ENCODE measurements at places on chromosomes 11 and 22.

DNA sequence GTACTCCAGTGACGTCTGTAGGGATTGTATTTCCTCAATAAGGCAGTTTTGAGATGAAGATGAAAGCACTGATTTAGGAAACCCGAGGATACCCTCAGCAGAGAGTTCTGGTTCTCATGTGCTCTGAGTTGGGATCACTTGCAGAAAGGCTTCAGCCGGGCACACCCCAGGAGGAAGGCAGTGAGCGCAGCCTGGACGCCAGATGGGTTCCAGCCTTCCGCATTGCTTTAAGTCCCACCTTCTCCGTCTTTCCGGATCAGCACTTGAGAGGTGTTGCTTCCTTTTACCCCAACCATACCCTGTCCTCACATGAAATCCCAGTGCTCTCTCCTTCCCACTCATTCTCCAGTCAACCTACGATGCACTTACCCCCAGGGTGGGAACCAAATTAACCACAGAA lies 239.5 kb upstream of the CADM1 start:
- no peak for DNase-seq

- DNase-seq = no peak
These were observed 12.6 kb downstream of the SOX10 start for GRCh38 chr22:37971475-37972434.

- DNase-seq = no peak
These were observed 45.4 kb upstream of the CALCB start for GRCh38 chr11:15027956-15028355.

DNA sequence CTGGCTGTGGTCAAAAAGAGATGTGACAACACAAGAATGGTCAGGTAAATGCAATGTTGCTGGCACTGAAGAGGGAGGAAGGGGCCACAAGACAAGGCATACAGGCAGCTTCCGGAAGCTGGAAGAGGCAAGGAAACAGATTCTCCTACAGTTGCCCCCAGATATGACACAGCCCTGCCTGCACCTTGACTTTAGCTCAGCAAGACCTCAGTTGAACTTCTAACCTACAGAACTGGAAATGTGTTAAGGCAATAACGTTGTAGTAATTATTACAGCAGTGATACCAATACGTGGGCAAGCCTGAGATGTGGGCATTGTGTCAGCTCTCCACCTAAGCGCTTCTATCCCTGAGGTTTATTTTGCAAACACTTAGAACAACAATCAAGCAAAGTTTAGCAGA lies 4.2 kb upstream of the KIAA0930 start:
- no peak for DNase-seq

- no peak for DNase-seq
These were observed 17.5 kb downstream of the TMPRSS13 start for GRCh38 chr11:117911694-117912093.

DNA sequence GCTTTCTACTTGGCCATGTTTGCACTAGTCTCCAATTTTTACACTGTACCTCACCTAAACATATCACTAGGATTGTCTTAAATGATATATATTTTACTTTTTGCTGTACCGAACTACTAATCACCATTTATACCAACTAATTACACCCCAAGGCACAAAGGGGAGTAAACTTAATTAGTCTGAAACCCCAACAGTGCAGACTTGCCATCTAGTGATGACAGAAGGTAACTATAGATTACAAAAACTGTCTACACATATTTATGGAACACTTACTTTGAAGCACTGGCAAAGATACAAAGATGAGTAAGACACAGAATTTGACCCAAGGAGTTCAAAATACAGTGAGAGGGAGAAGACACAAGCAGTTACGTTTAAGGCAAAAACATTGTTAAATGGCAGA lies 139.7 kb downstream of the CNTN5 start:
- no peak for DNase-seq

GRCh38 chr22:29700206-29700899 lies 19.4 kb upstream of the CABP7 start:
- DNase-seq = no peak

DNA sequence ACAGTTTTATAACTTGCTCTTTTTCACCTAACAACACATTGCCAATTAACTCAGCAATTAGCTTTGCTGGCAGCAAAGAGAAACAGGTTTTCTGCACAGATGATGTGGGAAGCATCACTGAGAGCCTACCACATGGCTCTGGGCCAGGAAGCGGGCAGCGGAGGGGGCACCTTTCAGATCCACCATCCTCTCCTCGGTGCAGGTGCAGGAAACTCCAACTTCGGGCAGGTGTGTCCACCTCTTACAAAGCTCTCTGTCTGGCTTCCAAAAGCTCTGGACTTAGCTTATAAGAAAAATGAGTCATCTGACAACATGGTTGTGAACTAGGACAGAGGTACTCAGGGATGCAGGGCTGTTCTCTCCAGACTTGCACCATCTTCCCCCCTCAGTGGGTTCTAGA lies 77.0 kb downstream of the RPS6KA4 start:
- no peak for DNase-seq

DNA sequence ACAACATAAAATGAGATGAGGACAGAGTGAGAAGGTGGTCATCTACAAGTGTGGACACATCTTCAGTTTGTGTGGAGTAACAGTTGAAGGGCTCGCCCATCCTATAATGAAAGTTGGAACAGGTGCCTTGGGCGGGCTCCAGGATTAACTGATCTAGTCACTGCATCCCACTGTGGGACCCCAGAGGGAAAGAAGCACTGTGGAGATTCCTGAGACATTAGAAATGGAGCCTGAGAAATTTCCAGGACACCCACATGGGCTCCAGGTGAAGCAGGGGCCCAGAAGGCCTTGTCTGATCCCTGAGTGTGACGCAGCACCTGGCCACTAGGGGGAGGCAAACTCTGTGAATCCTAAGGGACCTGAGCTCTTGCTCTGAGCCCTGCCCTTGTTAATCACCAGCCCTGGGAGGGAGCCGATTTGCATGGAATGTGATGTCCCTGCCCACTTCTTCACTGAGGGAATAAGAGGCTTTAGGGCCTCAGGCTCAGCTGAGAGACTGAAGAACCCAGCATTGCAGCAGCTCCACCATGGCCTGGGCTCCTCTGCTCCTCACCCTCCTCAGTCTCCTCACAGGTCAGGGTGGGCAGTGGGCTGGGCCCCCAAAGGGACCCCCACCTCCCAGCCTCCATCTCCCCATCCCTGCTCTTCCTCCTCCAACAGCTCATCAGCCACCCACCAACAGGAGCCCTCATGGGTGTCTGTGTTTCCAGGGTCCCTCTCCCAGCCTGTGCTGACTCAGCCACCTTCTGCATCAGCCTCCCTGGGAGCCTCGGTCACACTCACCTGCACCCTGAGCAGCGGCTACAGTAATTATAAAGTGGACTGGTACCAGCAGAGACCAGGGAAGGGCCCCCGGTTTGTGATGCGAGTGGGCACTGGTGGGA lies 98.4 kb downstream of the VPREB1 start:
- DNase-seq = peak; percentile 5

DNA sequence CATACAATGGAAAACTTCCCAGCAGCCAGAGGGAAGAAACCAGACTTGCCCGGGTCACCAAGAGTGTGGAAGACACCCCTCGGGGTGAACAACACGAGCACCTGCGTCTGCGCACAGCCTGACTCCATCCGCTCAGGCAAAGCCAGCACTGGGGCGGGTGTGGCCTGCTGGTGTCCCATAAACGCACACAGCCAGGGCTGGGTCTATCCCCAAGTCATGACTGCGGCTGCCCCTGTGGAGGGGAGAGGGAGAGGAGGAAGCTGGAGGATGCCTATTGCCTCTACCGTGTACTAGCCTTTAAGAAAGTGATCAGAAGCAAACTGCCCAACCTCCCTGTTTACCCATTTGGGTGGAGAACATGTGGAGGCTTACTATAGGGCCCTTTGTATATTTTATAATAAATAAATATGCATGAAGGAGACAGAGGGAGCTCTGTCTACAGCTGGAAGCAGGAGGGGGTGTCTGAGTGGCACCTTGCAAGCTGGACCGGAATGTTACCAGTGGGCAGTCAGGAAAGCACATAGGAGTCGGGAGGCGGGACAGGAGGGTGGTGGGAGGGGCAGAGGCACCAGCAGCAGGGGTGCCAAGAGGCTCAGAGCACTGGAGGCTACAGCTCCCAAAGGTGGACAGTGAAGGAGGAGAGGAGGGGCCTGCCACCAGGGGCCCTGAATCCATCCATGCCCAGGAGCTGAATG lies 79.6 kb downstream of the PHF21B start:
- DNase-seq = no peak

- no peak for DNase-seq
These were observed 7.1 kb downstream of the TPCN2 start for GRCh38 chr11:69055598-69056516.

DNA sequence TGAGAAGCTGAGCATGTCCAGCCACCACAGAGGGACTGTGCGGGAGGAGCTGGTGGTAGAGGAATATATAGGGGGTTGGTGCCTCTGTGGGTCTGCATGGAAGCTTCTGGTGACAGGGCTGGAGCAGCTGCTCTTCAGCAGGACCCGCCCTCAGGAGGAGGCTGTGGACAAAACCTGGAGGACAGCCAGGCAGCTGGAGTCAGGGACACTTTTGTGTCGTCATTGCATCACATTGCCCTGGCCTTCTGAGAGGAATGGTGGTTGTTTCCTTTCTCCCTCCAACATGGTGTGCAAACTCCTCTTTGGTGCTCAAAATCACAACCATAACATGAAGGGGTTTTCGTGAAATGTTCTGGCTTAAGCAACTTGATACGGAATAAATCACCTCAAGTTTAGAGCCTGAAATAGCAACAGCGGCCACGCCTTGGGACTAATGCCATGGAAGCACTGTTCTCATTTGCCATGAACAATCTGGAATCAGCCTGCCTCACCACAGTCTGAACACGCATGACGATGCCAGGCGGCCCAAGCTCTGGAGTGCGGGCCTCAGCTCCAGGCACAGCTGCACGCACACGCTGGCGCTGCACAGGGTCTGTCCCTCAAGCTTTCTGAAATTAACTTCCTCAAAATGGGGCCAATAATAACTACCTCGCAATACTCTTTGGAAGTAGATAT lies 17.1 kb upstream of the CSRP3 start:
- DNase-seq = no peak

DNA sequence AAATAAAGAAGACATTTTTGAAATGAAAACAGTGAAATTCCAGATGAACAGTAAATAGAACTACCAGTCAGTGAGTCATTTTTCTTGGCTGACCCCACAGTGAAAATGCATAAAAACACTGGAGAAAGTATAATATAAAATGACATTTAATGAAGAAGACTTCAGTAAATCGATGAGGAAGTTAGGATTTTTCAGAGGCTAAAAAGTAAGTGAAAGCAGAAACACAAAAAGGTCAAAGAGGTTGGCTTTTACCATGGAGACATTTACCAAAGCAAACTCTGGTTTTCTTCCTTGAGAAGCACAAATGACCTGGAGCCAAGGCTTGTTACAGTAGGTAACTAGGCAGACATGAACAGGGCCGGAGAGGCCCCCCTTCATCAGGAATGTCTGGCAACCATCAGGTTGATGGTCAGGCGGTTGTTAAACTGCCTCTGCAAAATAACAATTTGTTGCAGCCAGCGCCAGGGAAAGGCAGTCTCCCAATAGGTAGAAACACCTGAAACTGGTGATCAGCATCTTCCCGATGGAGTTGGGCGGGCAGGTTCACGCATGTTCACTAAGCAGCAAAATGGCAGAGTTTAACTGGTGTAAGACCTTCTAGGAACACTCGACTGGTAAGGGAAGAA lies 16.7 kb upstream of the TMEM123 start:
- no peak for DNase-seq

DNA sequence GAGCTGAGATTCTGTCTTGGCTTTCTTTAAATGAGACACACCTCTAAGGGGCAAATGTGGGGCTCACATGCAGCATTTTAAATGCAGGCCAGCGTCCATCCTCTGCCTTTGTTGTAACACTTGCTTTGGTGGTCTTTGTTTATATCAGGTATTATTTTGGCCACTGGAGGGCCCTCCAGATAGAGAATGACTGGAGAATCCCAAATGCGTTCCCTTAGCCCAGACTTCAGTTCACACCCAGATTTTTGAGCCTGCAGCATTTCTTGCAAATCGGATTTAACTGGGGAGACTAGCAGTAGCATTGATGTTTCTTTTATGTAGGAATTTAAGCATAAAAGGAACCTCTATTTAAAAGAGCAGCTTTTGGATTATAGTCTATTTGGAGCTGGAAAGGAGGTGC lies 200.2 kb upstream of the SORL1-AS1 start:
- no peak for DNase-seq

DNA sequence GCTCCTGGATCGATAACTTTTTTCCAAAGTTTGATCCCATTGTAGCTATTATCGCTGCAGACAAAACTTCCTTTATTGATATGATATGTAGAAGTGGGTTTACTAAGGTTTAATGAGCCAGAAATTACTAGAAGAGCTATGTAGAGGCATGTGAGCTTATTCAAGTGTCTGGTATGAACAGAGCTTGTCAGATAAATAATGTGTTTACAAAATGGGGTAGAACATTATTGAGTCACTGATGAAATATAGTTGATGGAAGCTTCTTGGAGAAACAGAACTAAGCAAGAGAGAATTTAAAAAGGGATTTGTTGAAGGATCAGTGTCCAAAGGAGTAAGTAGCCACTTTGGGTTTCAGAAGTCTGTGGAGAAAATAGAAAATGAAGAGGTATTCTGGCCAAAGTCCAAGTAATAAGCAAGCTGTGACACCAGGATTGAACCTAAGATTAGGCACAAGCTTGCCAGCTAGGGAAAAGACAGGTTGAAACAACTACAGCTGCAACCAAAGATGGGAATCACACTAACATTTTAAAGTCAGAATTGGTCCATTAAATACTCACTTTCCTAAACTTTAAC lies 104.3 kb downstream of the MAML2 start:
- no peak for DNase-seq

DNA sequence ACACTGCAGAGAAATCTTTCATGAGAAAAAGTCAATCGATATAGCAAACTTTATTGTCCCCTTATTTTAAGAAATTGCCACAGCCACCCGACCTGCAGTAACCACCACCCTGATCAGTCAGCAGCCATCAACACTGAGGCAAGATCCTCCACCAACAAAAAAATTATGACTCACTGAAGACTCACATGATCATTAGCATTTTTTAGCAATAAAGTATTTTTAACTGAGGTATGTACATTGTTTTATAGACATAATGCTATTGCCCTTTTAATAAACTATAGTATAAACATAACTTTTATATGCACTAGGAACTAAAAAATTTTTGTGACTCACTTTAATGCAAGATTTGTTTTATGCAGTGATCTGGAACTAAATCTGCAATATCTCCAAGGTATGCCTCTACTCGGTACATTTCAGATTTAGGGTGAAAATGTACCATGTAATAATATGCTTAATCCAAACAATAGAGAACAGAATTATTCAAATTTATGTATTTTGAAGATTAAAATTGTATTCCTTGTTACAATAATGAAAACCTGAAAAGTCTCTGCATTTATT lies 79.2 kb upstream of the CEP126 start:
- DNase-seq = no peak

DNA sequence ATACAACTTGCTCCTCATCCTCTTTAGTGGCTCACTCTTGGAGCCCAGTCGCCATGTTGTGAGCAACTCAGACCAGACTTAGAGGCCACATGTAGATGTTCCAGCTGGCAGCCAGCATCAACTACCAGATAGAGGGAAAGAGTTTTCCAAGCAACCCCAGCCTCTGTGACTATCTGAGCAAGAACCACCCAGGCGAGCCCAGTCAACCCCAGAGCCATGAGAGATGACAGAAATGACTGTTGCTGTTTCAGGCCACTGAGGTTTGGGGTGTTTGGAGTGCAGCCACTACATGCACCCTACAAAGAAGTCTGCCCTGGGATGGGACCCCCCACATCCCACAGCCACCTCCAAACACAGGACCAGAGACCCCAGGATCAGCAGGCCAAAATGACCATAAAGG lies 24.8 kb upstream of the CLDN5 start:
- DNase-seq = no peak

Measured in right lung (tissue), 10 donors.